ENCODE measurements at places on chromosomes 7 and 10.

DNA sequence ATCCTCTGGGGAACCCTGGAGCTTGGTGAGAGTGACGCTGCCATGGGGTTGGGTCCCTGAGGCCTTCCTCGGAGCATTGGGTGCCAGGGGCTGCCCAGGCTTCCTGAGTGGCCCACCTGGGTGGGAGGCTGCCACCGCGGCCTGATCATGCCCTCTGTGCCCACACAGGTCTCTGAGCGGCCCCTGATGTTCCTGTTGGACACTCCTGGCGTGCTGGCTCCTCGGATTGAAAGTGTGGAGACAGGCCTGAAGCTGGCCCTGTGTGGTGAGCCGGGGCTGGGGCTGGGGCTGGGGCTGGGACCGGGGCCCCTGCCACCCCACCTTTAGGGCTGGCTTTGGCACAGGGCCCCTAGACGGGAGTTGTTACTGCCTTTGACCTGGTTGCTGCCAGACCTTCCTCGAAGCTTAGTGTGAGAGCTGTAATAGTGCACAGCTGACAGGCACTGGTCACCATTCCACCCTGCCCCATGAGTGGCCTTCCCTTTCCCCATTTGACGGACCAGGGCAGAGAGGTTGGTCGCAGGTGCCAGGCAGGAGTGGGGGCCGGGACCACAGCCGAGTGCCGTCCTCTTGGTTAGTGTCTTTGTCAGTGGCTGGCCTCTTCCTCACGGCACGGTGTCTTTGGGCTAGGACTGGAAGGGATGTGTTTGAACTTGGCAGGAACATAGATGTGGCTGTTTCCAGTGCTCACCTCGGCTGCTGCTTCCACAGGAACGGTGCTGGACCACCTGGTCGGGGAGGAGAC lies 8.2 kb downstream of the MTG1 start:
- no peak for DNase-seq

DNA sequence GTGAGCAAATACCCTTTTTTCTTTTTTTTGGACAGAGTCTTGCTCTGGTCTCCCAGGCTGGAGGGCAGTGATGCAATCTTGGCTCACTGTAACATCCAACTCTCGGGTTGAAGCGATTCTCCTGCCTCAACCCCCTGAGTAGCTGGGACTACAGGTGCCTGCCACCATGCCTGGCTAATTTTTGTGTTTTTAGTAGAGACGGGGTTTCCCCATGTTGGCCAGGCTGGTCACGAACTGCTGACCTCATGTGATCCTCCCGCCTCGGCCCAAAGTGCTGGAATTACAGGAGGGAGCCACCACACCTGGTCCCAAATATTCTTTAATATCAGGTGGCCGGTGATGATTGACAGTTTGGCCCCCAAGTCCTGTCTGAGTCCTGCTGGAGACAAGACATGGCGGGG lies 6.6 kb downstream of the LAT2 start:
- DNase-seq: peak; percentile 59

- DNase-seq: no peak
These were observed 1211.3 kb downstream of the REEP3 start for GRCh38 chr10:64732372-64732957.

GRCh38 chr10:24773939-24774589 lies 50.4 kb upstream of the ARHGAP21 start:
- no peak for DNase-seq

GRCh38 chr10:47456079-47456785 lies 27.7 kb downstream of the ANXA8 start:
- DNase-seq: no peak

DNA sequence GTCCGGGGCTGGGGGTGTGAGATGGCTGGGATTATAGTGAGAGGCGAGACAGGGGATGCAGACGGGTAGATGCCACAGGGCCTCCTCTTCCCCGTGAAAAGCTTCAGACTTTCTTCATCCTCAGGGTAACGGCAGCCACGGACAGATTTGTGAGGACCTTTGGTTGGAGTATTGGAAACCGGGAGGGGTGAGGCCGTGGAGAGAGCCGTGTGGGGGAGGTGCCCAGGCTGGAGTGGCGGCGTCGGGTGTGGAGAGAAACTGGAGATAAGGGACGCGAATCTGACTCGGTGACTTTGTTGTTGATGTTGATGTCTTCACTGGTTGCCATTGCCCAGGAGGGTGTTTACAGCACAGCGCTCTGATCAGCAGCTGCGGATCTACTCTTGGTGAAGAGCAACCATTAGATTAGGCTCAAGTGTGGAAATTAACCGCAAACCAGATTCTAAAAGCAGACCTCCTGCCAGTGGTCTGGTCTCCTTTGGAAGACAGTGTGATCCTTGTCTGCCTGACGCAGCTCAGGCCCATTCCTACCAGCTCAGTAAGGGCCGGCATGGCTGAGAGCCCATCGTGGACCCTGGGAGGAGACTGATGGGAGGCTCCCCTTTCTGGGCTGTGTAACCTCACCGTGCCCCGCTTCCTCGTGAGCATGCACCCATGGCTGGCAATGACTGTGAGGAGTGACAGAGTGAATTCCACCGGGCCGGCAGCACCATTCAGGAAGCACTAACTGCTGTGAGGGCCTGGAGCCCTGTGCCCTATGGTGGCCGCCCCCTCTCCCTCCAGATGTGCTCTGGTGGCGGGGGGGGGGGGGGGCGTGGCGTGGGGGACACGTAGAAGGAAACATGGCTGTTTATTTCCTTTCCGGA lies 90.3 kb downstream of the INPP5A start:
- no peak for DNase-seq

GRCh38 chr10:79112881-79113431 lies 44.2 kb downstream of the ZMIZ1 start:
- DNase-seq: no peak

DNA sequence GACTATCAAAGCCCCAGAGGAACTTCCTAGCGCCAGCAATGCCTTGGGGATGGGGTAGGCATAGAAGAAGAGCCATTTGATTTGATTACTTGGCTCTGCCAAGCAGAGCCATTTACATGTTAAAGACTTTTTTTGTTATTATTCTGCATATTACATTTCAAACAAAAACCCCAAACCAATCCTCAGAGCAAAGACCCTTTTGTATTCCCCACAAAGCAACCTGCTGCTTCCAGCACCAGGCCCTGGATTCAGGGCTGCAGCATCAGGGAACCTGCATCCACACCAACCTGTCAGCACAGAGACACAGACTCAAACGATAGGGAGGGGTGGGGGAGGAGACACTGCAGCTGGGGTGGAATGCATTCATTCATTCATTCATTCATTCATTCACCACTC lies 73.2 kb downstream of the GRID1 start:
- no peak for DNase-seq

- DNase-seq: peak; percentile 74
These were observed 236.3 kb upstream of the ANKRD30A start for GRCh38 chr10:36888925-36889573.

DNA sequence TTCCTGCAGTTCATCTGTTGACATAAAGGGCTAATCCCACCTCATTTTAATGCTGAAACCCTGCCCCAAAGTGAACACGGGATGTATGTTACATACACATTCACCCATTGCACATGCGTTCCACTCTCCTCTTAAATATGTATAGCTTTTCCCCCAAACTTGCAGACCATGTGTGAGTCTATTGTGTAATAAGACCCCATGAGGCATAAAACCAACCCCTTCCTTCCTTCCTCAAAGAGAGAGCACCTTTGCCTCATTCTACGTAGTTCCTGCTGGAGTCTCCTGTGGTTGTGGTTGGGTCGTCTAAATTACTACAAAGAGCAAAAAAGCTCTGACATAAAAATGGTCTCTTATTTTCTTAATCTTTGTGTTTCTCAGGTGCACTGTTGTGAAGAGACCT lies 345.7 kb upstream of the KLF6 start:
- peak; percentile 19 for DNase-seq

DNA sequence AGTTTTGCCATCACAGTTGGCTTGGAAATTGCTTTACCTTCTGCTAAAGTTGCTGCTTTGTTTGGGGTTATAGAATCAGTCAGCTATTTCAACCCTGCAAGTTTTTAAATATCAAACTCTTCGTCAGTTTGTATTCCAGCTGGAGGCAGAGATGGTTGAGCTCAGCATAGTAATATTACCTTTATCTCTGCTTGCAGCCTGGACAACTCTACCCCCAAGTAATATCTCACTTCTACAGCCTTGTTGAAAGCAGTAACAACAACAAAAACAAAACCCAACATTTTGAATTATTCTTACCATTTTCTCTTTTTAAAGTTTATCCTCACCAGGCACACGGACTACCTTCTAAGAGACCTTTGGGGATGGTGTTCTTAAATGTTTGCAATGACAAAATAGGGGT lies 239.1 kb upstream of the PHF14 start:
- DNase-seq: no peak

DNA sequence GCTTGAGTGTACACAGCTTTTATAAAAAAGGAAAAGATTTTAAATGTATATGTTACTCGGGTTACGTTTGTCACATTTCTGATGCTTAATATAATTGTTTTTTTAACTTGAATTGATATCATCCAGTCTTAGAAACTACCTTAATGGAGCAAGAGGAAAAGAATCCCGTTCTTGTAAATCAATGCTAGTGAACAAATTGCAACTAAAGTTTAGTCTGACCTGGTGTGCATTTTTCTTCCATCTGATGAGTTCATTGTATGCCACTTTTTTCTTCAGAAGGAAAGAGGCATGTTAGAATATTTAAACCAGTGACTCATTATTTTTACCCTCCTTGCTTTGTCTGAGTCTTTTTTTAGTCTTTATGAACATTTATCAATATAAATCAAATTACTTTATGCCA lies 34.7 kb downstream of the NET1 start:
- DNase-seq: no peak

DNA sequence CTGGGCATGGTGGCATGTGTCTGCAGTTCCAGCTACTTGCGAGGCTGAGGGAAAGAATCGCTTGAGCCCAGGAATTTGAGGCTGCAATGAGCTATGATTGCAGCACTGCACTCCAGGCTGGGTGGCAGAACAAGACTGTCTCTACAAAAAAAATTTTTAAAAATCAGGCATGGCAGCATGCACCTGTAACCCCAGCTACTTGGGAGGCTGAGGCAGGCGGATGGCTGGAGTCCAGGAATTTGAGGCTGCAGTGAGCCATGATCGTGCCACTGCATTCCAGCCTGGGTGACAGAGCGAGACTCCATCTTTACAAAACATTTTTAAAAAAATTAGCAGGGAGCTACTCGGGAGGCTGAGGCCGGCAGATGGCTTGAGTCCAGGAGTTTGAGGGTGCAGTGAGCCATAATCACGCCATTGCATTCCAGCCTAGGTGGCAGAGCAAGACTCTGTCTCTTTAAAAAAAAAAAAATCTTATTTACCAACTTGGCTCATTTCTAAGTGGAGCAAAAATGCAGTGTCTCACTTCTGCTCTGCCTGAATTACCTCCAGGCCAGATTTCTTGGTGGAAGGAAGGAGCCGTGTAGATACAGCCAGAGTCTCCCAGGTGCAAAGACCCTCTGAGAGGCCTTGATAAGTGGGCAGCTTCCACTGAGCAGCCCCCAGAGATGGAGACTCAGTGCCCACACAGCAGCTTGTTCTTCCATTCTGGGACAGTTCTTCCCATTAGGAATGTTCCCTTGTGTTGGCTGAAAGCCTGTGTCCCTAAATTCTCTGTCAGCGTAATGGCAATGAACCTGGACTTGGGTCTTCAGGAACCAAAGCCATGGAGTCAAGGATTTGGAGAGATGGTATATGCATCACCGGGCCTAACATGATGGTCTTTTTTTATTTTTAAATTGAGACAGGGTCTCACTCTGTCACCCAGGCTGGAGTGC lies 30.0 kb downstream of the GTF2IRD1 start:
- no peak for DNase-seq

- peak; percentile 59 for DNase-seq
These were observed 180.5 kb downstream of the ZNF365 start for GRCh38 chr10:62554632-62555199.

GRCh38 chr10:60733517-60733822 lies 44.8 kb upstream of the CDK1 start:
- no peak for DNase-seq

GRCh38 chr10:35643151-35644049 lies 1.3 kb upstream of the FZD8 start:
- DNase-seq: no peak

DNA sequence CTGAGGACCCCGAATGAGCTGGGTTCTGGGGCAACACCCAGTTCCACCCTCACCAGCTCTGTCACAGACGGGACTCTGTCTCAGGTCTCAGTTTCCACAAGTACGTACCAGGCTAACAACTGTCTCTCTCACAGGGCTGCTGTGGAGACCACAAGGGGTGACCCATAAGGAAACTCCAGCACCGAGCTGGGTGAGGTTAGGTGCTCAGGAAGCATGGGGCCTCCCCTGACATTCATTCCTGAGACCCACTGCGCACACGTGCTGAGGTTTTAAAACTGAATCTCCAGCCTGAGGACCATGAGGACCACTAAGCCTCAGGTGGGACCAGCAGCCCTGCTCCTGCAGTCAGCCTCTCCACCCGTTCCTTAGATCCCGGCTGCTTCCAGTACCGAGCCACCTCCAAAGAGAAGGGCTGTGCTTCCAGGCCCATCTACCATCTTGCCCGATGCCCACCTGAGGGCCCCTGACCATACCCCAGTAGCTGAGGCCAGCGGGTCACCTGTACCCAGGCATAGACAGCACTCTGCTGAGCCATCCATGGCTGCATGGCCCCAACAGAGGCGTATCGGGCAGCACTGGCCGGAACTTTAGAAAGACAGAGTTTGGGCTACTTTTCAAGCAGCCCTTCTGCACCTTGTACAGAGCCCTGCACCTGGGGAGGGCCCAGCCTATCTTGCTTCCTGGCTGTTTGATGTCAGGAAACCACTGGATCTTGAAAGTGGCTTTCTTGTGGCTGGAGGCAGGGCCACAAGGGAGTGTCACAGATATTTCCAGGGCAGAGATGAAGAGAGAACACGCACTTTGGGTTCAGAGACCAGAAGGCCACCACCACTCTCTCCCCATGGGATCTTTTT lies 18.7 kb downstream of the HSPA12A start:
- DNase-seq: no peak

GRCh38 chr10:129911451-129912165 lies 52.5 kb downstream of the EBF3 start:
- DNase-seq: no peak

- DNase-seq: no peak
These were observed 484.0 kb upstream of the ZWINT start for GRCh38 chr10:56844978-56845529.

GRCh38 chr10:126073606-126074005 lies 177.2 kb downstream of the FANK1 start:
- DNase-seq: no peak

DNA sequence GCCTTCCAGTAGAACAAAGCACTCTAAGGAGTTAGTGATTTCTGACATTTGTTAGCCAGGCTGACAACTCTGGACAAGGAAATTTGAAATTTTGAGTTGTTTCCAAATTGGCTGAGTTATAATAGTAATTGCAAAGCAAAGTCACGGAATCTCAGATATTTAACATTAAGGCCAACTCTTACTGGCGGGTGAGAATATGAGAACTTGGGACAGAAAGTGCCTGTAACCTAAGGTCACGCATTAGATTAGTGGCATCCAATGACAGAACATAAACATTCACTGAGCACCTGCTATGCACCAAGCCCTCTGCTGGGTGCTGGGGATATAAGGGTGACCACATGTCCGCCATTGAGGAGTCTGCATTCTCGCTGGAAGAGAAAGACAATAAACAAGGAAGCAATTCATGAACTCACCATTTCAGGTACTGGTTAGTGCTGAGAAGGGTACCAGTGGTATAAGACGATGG lies 45.5 kb upstream of the CHST15 start:
- DNase-seq: no peak

Measured in OCI-LY7 (cell line).